Activated CD4-positive, alpha-beta memory T cell treated with anti-CD3 and anti-CD28 coated beads, Interleukin-2, amount 10 ng/mL, durations not matched to agents 7 days and 5 days (primary cell): ENCODE measurements at places on chromosomes 6 and 20. TPM values are rescaled to one million over a fixed set of nuclear protein-coding genes. Genes with fewer than 3 reads are reported as not detected.

MCCD1 gene
- not detected for total RNA-seq

GRCh38 chr20:38649275-38649891, 47.8 kb downstream of the ARHGAP40 start:
- peak; percentile 20 for DNase-seq

- no peak for DNase-seq
These were observed 1162.8 kb upstream of the CITED2 start for GRCh38 chr6:140537211-140537610.

GRCh38 chr6:79544939-79545450, 7.8 kb upstream of the LCA5 start:
- no peak for DNase-seq

DNA sequence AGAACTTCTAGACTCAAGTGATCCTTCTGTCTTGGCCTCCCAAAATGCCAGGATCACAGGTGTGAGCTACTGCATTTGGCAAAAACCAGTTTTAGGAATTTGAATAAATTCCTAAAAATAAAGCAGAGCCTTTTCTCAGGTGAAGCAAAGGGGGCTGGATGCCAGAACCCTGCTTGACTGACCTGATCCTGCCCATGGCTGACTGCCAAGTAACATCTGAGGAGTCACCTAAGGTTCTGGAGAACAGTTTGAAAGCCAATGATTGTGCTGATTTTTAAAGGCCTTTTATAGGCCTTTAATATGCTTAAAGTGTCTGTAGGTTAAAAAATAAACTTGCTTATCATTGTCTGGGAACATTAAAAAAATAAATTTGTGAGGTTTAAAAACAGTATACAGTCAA, 14.1 kb upstream of the ZSCAN12 start:
- no peak for DNase-seq

GRCh38 chr6:138272533-138273315, 54.4 kb upstream of the PBOV1 start:
- DNase-seq: no peak

SIRPA gene
- total RNA-seq: not detected

GRCh38 chr6:110900028-110900598, 25.5 kb downstream of the AMD1 start:
- DNase-seq: no peak

DNA sequence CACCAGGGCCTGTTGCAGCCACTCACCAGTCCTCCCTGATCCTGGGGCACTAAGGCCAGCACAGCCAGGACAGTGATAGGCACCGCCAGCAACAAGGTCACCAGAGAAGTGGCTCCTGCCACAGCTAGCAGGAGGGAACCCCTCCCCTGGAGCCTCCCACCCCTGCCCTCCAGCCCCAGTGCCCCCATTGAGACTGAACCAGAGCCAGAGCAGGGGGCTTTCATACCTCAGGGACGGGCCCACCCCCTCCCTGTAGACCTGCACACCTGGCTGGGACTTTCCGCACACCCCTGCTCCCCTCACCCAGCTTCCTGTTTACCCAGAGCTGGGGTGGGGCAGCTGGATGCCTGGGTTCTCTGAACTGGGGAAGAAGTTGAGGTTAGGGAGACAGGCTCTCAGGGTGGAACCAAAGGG, at the start of gene LTB:
LTB (minus strand) TSS at position 195 of the 414 bp plus-strand sequence; CDS start at position 188, 7 bp downstream.
- peak; percentile 74 for DNase-seq

BNIP5 gene
- total RNA-seq: not detected

DNA sequence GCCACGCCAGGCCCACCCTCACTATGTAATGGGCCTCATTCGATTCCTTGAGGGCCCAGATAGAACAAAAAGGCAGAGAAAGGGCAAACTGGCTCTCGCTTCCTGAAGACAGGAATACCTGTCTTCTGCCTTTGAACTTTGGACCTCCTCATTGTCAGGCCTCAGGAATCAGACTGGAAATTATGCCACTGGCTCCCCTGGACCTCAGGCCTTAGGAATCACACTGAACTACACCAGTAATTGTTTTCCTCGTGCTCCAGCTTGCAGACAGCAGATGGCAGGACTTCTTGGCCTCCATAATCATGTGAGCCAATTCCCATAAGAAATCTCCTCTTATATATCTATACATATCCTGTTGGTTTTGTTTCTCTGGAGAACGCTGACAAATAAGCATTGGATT, 258.6 kb upstream of the KCNG1 start:
- DNase-seq: no peak
